NT2/D1 (cell line): ENCODE measurements at places on chromosomes 11 and 22.
A peak's percentile ranks its signal among the peaks of the same experiment; 100 is the strongest.

GRCh38 chr22:43011079-43011478 is 3.9 kb downstream of the PACSIN2 start:
- DNase-seq, result no peak

GRCh38 chr22:17100621-17101020 is 15.8 kb downstream of the IL17RA start:
- DNase-seq, result no peak

- DNase-seq, result no peak
Observed at GRCh38 chr11:131897956-131898355, 527.5 kb downstream of the NTM start.

DNA sequence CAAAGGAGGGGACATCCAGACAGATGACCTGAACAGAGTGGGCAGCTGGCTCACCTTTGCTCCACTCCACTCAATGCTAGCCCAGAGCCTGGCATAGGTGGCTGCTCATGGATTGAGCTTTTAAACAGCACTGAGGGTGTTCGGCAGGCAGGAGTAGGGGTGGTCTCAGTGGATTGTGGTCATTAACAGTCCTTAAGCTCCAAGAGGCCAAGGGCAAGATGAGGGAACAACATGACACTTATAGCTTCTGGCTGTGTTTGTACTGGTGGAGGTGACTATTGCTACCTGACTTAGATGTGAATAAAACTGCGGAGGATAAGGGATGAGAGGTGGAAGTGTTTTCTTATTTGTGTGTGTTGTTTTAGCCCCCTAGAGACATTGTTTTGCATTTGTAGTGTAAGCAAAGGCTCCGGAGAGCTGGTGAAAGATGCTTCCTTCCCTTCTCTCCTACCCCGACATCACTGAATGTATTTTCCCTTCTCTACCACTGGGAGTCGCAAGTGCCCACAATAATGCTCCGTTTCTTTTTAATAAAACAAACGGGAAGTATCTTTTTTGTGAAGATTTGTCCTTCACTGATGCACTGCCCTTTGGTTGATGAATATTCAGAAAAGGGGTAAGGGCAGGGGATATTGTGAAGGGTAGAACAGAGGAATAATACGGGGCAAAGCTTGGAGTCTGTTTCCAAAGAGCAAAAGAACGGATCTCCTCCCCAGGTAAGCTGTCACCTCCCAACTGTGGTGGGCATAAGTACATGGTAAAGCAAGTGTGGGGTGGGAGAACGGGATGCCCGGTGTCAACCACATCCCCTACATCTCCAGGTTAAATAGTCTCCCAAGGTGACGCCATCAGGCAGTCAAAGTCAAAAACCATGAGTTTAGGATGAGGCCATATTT is 27.5 kb upstream of the MTNR1B start:
- no peak for DNase-seq

DNA sequence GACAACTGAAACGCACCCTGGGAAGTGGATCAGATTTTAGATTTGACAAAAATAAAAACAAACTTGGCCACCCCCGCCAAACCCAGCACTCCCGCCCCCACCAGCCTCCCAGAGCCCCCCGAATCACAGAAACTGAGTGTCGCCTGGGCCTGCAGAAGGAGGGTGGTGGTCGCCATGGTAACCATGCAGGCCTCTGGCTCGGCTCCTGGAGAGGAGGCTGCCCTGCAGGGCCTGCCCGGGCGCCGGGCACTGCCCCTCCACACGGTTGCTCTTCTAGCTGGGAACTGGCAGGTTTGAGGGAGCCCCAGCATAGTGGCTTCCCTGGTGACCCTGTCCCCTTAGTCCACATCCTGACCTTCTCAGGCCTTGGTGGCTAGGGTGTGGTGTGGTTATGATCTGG is 19.3 kb downstream of the CACNA1I start:
- no peak for DNase-seq

DNA sequence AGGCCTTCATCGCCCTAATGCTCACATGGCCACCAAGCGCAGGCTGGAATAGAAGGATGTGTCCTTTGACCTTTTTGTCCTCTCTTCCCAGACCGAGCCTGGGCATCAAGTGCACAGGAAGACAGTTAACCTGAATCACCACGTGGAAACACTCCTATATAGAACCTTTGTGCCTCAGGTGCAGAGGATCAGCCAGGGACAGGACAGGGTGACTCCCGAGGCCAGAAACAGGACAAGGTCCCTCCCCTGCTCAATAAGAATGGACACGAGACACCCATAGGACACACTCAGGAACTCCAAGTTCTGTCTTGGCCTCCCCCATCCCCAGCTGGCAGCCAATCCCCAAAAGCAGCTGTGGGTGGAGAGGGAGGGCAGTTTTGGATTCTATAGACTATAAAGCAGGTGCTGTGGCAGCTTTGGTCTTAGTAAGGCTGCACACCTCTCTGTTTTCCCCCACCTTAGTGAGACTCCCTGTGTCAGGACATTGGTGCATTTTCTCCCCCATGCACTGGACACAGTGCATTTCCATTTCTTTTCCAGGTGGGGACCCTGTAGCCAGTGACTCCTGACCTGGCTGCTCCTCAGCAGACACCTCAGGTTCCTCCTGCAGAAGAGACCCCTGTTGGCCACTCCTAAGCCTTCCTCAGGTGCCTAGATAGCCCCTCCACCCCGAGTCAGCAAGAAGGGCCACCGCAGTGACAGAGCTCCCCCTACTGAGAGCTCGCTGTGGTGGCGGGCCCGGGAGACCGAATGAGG is 43.6 kb upstream of the POU2AF1 start:
- DNase-seq, result peak; percentile 65
